ENCODE measurements at places on chromosomes 1 and 21. TPM values are rescaled to one million over a fixed set of nuclear protein-coding genes. Genes with fewer than 3 reads are reported as not detected.

Gene USH2A
- total RNA-seq: not detected

Gene RGS13
- not detected for total RNA-seq

Gene IL24
- not detected for total RNA-seq

Gene CCDC17
- 5.6 TPM for total RNA-seq

Gene UBE2Q1
- 63.3 TPM for total RNA-seq

Measured in PC-9 (cell line).